ENCODE measurements at places on chromosomes 3 and 15.

GRCh38 chr15:33298631-33299030, 12.1 kb upstream of the RYR3 start:
- no peak for DNase-seq

DNA sequence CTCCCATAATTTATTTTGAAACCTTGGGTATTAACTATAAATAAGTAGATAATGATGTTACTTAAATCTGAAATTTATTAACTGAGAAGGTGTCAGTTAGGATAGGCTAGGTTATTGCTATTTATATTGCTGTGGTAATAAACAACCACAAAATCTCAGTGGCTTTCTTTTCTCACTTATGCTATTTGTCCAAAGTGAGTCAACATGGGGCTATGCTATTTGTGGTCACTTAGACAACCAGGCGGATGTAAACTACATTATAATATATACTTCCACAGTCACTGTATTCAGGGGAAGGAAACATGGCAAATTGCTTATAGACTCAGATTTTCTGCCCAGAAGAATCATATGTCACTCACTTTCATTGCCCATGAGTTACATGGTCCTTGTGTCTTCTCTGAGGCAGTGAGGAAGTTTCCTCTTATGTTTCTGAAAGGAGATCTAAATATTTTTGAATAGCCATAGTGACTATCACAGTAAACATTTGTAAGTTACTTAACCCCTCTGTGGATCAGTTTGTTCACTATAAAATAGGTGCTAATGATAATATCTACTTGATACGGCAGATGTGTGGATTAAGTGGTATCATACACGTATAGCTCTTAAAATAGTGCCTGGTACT, 19.8 kb downstream of the HMG20A start:
- DNase-seq: peak; percentile 29

GRCh38 chr15:39828374-39828931, 45.8 kb upstream of the FSIP1 start:
- no peak for DNase-seq

DNA sequence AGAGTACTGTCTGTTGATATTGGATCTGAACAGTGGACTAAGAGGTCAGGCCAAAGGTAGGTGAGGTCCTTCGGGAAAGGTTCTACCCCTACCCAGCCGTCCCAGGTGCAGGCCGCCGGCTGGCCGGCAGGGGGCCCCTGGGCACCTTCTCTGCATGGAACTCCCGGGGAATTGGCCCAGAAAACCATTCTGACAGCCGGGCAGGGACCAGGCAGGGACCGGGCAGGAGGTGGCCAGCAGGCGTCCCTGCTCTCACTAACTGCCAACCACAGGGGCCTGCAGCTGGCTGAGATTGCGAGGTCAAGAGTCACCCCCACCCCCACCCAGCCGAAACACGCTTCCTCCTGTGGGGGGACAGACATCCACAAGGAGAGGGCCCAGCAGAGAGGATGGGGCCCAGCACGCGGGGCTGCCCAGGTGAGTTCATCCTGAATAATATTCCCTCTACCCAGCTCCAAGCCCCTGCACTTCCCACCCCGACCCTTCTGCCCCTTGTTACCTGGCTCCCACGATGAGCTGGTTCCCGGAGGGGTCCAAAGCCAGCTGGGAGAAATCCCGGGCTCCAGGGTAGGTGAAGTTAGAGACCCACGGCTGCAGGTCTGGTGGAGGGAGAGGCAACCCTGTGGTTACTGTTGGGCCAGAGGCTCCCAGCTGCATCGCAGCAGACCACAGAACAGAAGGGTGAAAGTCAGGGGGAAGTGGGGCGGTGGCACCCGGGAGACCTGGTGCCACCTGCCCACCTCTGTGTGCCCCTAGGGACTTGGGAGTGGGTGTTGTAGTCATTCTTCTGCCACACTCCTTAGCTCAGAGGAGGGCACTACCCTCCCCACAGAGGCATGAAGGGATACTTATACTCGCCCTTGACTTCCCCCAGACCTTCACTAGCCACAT, 84.4 kb downstream of the SEMA5B start:
- DNase-seq: peak; percentile 70

DNA sequence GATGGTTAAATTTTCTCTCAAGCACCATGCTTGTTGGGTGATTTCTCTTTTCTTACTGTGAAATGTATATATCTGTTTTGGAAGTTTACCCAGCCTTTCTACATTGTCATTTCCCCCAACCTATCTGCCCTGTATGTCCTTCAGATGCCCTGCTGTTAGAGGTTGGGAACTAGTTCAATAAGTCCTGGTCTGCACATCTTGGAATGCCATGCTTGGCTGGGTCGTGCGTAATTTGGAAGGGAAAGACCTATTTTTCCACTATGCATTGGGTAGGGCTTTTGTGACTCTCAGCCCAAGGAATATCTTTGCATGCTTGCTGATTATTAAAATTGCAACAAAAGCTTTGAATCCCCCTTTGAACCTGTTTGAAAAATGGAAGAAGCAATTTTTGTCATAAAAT, 63.8 kb downstream of the TRIM71 start:
- DNase-seq: no peak

DNA sequence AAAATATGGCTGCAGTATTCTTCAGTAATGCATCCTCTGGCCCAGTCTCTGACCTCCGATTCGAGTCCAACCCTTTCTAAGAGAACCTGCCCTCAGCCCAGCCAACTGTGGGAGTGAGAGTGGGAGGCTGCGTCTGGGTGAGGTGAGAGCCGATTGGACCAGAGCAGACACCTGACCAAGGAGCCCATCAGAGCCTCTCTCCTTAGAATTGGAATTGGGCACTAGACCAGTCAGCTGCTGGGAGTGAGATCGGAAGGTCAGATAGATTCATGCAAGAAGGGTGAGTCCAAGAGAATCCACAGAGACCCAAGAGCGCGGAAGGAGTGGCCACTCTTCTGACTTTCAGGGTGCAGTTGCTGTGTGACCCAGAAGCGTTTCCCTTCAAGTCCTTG, 10.2 kb downstream of the RASL12 start:
- DNase-seq: no peak

GRCh38 chr3:66177026-66177425, 43.8 kb upstream of the SLC25A26 start:
- no peak for DNase-seq

DNA sequence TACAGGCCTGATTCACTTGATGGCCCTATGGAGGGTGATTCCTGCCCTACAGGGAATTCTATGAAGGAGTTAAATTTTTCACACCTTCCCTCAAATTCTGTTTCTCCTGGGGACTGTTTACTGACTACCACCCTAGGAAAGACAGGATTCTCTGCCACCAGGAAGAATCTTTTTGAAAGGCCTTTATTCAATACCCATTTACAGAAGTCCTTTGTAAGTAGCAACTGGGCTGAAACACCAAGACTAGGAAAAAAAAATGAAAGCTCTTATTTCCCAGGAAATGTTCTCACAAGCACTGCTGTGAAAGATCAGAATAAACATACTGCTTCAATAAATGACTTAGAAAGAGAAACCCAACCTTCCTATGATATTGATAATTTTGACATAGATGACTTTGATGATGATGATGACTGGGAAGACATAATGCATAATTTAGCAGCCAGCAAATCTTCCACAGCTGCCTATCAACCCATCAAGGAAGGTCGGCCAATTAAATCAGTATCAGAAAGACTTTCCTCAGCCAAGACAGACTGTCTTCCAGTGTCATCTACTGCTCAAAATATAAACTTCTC, 43.6 kb downstream of the BLM start:
- no peak for DNase-seq

All from GM13977 (cell line).